ENCODE measurements at places on chromosomes 5 and 9.

DNA sequence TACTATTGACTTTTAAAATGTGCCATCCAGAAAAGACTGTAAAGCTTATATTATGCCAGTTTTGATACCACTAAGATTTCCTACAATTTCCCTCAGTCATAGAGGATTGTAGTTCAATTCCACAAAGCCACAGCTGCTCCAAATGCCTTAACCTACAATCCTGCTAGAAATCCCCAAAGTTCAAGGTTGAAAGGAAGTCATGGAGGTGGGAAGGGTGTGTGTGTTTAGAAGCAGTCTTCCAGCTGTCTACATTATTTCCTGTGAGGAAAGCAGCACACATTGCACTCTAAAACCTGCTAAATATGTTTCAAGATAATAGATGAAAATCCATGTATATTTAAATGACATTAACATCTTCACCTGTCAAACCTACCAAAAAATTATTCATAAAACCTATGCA is 11.8 kb downstream of the EPB41L4A start:
- no peak for DNase-seq

DNA sequence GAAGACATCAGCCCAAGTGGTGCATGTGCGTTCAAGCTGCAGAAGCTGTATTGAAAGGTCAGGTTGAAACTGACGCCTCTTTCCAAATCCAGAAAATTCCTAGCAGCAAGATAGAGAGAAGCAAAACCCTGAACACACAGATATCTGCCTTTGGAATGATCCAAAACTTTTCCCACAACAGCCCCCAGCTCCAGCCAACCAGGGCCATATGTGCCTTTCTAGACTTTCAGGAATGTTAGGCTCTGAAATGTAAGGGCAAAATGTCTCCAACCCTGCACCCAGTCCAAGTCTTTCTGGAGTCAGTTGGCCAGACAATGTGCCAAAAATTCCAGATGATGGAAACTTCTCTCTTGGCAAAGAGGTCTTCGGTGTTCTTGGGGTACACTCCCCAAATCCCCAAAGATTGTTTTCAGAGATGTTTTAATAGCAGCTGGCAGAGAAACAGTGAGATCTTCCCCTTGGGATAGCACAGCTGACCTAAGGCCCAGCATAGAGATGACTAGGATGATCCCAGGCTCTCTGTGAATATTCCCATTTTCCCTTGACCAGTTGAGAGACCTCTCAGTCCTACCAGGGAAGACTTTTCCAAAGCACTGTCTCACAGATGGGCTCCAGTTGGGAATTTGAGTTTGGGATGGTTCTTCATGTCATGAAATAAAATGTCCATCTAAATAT is 440.4 kb upstream of the CD180 start:
- no peak for DNase-seq

- no peak for DNase-seq
Measured at GRCh38 chr9:131404581-131404980, 10.7 kb downstream of the PRRC2B start.

DNA sequence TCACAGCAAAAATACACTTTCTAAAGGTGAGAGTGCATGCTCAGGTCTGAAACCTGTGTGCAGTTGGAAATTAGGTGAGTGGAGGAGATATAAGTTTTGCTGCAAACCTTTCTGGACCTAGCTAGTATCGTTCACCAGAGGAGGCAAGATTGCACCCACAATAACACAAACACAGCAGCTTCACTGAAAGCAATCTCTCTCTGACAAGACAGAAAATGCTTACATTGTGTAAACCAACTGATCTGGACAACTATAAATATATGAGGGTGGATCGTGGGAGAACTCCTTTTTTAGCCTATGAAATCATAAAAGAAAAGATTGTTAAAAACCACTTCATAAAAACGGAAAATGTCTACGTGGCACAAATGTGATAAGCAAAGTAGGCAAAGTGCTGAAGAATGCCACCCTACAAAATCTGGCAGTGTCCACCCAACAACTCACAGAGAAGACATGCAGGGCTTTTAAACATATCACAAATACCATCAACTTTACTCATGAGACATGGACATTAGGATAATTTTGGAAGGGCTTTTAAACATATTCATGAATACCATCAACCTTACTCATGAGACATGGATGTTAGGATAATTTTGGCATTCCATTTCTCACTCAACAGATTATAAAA is 134.3 kb downstream of the CDH18 start:
- DNase-seq = no peak
